ENCODE measurements at places on chromosomes 5 and 9.

- DNase-seq, result no peak
These were observed 9.9 kb downstream of the C9orf85 start for GRCh38 chr9:71921190-71921814.

- DNase-seq, result no peak
These were observed 36.3 kb upstream of the GCNT4 start for GRCh38 chr5:75088648-75089047.

DNA sequence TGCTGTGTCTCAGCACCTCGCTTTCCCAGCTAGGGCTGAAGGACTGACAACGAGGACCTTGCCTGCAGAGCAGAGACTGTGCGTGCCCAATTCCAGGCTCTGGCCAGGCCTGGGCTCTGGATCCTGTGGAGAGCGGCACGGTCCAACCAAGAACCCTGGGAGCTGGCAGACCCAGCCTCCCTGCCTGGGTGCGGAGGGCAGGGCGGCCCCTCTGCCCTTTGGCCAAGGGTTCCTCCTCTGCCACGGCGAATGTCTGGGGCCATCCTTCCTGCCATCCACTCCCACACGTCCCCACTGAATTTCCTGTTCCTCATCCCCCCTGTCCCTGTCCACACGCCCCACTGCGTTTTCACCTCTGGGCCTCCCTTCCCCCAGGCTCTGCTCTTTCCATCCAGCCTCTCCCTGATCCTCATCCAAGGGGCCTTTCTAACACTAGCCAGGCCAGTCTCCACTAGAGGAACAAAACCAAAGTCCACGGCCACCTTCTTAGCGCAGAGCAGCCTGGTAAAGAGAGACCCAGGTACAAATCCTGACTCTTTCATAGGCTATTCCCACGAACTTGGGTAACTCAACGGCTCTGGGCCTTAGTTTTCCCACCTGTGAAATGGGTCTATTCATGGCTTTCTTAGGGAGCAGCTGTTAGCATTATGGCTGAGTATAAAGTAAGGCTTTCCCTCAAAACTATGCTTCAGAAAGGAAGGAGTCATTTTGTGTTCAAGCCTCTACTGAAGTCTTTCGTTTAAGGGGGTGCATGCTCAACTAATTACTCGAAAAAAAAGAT is 95.5 kb upstream of the PHYKPL start:
- no peak for DNase-seq

GRCh38 chr9:69107771-69108170 is 66.3 kb upstream of the TJP2 start:
- DNase-seq, result no peak

GRCh38 chr5:5351288-5351979 is 71.0 kb upstream of the ICE1 start:
- DNase-seq, result no peak

GRCh38 chr5:177433658-177434217 is 7.3 kb downstream of the GRK6 start:
- DNase-seq, result no peak

All from endothelial cell (in vitro differentiated cells).